ENCODE measurements at places on chromosomes 1 and 21.

- no peak for DNase-seq
Measured at GRCh38 chr1:111786669-111787207, 31.0 kb downstream of the DDX20 start.

- no peak for DNase-seq
Measured at GRCh38 chr1:24545662-24546061, 10.2 kb upstream of the NCMAP start.

GRCh38 chr1:65965112-65965996, 172.7 kb downstream of the PDE4B start:
- DNase-seq = peak; percentile 35

DNA sequence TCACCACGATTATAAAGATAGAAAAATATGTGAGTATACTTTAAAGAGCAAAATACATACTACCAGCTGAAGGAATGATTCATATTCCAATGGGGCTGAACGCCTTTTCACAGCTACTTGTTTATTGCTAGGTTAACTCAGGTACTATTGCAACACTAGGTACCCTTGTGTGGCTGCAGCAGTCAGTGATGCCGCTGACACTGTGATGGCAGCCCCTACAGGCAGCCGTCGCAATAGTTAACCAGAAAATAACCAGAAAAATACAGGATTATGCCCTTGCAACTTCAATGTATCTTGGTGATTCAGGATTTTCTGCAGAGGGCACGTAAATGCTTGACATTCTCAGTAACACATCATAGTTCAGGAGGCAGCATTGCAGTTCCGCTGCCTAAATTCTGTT, 1.6 kb upstream of the MARK1 start:
- no peak for DNase-seq

DNA sequence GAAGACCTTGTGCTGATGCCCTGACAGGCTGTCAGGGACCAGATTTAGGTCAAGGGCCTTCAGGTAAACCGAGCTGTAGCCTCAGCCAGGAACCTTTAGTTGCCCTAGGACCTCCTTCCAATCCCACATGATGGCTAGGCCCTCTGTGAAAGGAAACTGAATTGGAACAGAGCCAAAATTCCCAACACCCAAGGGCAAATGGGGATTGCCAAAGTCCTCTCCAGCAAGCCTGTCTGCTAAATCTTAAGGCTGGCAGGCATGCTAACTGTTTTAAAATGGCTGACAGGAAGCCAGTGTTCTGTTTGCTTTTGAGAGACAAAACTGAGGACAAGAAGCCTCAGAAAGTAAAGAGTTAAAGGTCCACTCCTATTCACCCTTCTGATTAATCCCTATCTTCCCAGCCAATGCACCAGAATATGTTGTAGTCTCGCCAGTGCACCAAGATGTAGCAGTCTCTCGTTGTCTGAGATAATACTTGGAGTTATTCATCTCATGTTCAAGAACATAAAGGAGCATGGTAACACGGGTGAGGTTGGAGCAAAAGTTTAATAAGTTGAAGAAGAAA, 35.1 kb downstream of the MSTO1 start:
- DNase-seq = no peak

DNA sequence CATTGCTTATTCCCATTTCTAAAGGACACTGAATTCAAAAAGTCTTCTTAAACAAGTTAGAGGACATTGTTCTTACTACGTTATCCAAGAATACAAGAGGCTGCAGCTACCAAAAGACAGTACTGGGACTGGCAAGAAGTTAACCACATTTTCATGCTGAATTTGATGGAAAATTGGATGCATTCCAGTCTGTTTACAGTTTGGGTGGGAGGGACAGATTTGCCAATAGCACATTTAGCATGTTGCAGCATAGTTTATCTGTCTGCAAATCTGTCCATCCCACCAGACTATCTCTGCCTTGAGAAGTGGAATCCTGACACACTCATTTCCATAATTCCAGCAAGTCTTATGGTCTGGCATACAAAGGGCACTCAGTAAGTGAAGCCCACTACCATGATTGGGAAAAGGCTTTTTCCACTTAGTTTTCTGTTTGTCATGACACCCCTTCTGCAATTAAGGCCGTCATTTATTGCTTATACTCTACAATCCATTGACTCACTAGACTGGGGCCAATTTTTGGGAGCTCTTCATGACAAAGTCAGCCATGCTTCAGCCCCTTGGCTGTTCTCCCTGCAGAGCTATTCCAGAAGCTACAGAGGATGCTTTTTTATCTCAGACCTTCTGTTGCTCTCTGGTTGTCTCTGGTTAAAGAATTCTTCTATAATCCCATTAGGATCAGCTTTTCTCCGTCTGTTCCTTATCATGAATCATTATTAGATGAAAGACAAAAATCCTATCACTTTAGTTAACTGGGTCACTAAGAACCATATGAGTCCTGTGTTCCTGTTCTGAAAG, 355.8 kb upstream of the PTBP2 start:
- DNase-seq = no peak

- DNase-seq = no peak
Measured at GRCh38 chr1:210653771-210654170, 325.1 kb downstream of the HHAT start.

DNA sequence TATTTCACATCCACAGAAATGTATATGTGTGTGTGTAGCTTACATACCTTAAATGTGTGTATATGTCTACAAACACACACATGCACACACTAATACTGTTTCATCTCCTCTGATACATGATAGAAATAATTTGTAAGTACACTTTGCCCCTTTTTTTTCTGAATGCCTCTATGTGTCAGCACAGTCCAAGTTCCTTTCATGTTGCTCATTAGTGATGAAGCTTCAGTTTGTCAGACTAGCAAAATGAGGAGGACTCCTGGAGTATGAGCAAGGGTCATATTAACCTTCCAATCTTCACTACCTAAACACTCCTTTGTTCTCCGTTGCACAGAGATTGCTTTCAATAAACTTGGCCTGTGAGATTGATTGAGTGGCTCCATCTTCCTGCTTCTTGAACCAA, 935.4 kb downstream of the MRPL39 start:
- DNase-seq = no peak

DNA sequence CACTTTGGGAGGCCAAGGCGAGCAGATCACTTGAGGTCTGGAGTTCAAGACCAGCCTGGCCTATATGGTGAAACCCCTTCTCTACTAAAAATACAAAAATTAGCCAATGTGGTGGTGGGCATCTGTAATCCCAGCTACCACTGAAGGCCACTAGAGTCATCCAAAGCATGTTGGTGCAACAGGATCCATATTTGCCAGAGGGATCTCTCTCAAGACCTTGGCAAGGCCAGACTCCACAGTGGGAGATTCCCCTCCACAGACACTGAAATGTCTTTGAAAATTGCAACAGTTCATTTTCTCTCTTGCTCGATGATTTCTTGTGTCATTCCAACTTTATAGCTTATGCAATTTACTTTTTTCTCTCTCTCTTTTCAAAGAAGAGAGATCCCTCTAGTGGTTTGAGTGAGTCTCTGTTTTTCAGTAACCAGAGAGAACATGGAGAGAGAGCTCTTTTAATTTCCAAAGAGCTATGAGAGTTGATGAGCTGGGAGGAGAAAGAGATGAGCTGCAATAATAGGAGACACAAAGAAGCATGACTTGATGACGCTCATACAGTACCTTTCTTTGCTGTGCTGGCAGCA, 176.8 kb upstream of the USP25 start:
- DNase-seq = peak; percentile 19

GRCh38 chr1:228938537-228938901, 203.2 kb downstream of the RHOU start:
- DNase-seq = peak; percentile 53

GRCh38 chr1:197041486-197042353, 25.3 kb downstream of the F13B start:
- no peak for DNase-seq

DNA sequence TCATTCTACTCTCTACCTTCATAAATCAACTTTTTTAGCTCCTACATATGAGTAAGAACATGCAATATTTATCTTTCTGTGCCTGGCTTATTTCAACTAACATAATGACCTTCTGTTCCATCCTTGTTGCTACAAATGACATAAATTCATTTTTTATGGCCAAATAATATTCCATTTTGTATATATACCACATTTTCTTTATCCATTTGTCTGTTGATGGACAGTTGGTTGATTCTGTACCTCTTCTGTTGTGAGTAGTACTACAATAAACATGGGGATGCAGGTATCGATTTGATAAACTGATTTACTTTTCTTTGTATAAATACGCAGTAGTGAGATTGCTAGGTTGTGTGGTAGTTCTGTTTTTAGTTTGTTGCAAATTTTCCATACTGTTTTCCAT, 279.5 kb upstream of the NFIA start:
- no peak for DNase-seq

DNA sequence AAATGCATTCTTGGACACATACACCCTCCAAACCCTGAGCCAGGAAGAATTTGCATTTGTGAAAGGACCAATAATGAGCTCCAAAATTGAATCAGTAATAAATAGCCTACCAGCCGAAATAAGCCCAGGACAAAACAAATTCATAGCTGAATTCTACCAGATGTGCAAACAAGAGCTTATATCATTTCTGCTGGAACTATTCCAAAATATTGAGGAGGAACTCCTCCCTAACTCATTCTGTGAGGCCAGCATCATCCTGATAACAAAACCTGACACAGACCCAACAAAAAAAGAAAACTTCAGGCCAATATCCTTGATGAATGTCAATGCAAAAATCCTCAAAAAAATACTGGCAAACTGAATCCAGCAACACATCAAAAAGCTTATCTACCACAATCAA, 6.7 kb downstream of the SPRR2E start:
- no peak for DNase-seq

DNA sequence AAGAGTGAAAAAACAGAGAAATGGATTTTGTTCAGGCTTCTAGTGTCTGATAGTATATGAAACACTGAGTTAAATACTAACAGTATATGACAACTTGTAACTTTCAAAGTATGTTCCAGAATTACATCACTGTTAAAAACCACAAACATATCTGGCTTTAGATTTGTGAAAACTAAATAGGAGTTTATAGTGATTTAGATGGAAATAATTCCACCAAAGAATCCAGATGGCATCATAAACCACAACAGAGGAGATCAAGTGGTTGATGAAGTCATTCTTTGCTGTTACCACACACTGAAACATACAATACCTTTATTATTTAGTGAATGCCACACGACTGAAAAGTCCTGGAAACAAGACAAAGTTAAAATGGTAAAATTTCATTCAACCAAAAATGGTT, 37.2 kb downstream of the ALG14 start:
- no peak for DNase-seq

- DNase-seq = no peak
Measured at GRCh38 chr1:242187816-242188215, 188.9 kb upstream of the MAP1LC3C start.

DNA sequence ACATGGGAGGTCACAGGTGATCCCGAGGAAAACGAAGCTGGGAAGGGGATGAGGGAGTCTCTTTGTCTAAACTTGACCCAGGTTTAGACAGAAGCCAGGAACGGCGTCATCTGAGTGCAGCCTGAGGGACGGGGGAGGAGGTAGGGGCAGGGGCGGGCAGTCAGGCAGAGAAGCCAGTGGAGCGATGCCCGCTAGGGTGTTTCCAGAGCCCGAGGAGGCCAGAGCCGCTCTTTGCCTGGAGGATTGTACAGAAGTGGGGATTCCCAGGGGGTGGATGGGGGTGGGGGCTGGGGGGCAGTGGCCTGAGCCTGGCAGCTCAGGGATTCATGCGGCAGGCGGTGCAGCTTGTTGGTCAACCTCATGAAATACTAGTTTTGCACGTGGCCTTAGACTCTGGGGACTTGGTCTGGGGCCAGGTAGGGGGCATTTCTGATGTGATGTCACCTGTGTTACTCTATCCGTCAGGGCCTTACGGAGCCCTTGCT, 58.4 kb downstream of the VPS26C start:
- peak; percentile 74 for DNase-seq

GRCh38 chr1:204445860-204446412, 34.3 kb upstream of the PPP1R15B start:
- DNase-seq = no peak

DNA sequence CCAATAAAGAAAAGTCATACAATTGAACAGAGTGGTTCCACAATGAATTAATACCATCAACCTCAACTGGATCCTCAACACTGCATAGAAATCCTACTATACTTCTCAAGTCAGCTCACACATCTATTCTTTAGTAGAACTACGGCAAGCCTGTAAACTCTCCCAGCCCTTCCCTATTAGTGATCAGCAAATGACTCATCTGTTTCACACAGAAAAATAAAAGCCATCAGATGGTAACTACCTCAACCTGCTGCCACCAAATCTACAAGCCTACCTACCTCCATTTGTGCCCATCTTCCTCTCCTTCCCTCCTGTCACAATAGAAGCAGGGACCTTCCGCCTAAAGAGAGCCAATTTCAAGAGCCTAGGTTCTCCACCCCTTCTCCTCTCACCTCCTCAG, 63.6 kb downstream of the DMAP1 start:
- no peak for DNase-seq

GRCh38 chr1:5950201-5950895, 41.9 kb downstream of the NPHP4 start:
- DNase-seq = no peak

DNA sequence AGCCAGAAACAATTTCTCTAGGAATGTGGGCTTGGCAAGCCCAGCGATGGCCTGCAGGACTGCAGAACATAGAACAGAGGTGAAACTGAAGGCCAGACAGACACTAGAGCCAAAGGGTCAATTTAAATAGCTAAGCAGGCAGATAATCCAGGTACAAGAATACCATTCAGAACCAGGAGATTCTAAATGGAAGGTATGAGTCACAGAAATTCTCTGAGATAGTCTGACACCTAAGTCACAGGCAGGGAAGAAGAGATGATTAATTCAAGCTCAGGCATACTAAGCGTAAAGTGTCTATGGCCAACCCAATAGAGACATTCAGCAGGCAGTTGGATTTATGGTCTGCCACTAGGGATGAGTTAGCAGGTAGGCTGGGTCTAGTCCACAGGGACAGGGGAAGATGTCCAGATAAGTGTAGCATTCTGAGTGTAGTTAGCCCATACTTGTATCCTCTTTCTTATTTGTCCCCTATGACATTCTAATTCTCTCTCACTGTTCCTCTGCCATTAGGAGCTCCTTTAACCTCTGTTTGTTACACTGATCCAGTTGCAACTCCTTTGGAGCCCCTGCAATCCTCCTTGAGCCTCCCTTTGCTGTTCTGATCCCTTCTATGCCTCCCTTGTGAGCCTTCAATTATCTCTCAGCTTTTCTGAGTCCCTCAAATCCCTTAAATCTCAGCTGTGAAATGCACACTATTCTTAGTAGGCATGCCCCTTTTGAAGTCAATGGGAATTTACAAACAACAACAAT, 383.8 kb downstream of the LMO4 start:
- no peak for DNase-seq

- no peak for DNase-seq
Measured at GRCh38 chr1:31521761-31522555, 54.4 kb upstream of the TINAGL1 start.

- DNase-seq = no peak
Measured at GRCh38 chr21:43634618-43635017, 24.7 kb downstream of the HSF2BP start.

DNA sequence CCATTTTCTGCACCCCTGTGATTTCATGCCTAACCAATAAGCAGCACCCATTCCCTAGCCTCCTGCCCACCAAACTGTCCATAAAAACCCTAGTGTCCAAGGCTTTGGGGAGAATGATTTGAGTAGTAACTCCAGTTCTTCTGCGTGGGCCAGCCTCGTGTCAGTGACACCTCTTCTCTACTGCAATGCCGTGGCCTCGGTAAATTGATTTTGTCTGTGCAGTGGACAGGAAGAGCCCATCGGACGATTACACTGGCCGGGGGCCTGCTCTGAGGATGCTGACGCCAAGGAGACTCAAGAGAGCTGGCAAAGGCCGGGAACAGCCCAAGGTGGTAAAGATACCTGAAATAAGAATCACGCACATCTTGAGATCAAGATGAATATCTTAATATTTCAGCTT, 29.3 kb downstream of the RSPH1 start:
- DNase-seq = no peak

- no peak for DNase-seq
Measured at GRCh38 chr1:167076136-167076710, 14.0 kb downstream of the GPA33 start.
